ENCODE measurements at places on chromosomes 3 and 15. TPM values are rescaled to one million over a fixed set of nuclear protein-coding genes. Genes with fewer than 3 reads are reported as not detected.

GRCh38 chr3:111613294-111613693, 18.1 kb upstream of the ZBED2 start:
- DNase-seq = no peak
- H3K27me3 ChIP-seq = no peaks in the 10 kb centered on the region
- no peaks in the 10 kb centered on the region for H3K4me1 ChIP-seq
- no peak overlapping the region for H3K27ac ChIP-seq

NR1I2 gene
- 220 TPM for total RNA-seq

DNA sequence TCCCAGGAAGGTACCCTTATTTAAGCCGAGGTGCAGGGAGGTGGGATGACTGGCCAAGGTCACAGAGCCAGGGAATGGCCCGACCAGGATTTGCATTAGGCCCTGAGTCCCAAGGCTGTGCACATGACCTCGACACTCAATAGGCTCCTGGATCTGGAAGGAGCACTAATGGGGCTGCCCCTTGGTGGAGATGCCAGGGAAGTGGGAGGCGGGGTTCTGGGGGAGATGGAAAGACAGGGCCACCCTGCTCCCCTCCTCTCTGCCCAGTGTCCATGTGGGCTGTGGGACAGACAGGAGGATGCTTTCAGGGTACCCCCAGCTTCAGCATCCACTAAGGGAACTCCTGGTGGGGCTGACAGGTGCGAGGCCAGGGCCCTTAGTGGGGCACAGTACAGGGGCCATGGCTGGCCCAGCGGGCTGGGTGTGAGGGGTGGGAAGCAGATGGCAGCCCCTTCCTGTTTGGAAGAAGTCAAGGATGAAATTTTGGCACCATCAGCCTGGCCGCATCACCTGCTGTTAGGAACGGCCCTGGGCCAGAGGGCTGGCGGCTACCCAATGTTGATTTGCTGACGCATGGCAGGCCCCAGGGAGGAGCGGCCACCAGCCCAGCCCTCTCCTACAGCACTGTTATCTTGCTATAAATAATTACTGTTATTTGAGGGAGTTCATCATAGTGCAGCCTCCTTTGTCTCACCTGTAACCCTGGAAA, 37.3 kb downstream of the ATP2B2 start:
- peaks cover 32% of the 10 kb centered on the region for H3K27me3 ChIP-seq
- H3K4me1 ChIP-seq = no peaks in the 10 kb centered on the region
- H3K27ac ChIP-seq = no peak overlapping the region
- no peak overlapping the region for H3K4me3 ChIP-seq

DNA sequence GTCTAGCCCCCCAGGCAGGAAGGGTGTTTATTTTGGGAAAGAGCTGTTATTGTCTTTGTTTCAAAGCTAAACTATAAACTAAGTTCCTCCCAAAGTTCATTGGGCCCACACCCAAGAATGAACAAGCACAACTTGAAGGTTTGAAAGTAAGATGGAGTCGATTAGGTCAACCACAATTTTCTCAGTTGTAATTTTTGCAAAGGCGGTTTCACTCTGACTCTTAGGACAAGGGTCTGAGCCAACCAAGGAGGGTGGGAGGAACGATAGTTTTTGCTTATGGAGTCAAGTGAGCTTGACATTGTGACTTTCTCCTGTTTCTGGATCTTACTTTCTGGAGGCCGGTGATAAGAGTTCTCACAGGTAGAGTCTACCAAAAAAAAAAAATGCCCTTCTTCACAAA, 5.8 kb upstream of the ZNF770 start:
- peaks cover 3% of the 10 kb centered on the region for H3K4me1 ChIP-seq
- no peak overlapping the region for H3K4me3 ChIP-seq
- DNase-seq = no peak
- H3K27me3 ChIP-seq = no peaks in the 10 kb centered on the region
- H3K36me3 ChIP-seq = no peaks in the 10 kb centered on the region

SLC15A2 gene
- 1.1 TPM for total RNA-seq

DNA sequence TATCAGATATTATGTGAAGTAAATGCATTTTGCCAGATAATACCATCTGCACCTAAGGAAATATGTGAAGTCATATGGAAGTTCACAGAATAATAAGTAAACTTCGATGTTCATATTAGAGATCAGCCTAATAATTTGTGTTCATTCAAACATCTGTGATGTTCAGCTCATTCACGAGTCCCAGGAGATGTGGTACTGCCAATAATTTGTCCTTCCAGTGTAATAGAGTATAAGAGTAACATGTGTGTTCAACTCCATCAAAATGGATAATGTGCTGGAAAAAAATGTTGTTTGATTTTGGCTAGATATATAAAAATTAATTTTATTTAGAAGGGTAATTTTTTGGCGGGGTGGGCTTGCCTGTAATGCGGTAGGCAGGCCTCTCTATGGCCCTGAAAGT, 75.4 kb upstream of the ARL6 start:
- no peaks in the 10 kb centered on the region for H3K36me3 ChIP-seq
- no peaks in the 10 kb centered on the region for H3K4me1 ChIP-seq
- DNase-seq = no peak
- no peaks in the 10 kb centered on the region for H3K27me3 ChIP-seq

DNA sequence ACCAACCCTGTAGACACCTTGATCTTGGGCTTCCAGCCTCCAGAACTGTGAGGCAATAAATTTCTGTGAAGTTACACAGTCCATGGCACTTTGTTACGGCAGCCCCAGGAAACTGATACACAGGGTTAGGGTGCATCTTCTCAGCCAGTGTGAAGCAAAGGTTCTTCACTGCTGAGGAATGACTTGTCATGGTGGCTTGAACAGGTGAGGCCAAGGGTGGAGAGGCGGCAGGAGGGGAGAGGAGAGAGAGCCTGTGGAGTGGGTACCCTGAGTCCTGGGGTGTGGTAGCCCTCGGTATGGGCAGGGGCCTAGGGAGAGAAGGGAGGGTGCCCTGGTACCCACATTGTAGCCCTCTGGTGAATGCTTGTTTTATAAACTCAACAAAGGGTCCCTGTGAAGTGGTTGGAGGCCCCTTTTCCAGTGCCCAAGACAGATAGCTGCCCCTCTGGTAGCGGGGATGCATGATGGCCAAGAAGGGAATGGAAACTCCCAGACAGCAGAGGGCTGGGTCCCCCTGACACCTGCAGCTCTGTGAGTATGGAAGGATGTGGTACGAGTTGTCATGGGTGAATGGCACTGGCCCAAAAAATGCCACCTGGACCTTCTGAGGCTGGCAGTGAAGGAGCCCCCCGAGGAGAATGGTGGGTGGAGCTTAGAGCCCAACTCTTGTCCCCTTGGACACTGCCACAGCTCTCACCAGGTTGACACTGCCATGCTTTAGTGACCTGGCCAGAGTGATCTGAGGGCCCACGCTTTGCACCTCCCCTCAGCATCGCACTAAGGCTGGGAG, 49.6 kb downstream of the SPSB4 start:
- H3K27me3 ChIP-seq = no peaks in the 10 kb centered on the region
- no peak for DNase-seq
- no peaks in the 10 kb centered on the region for H3K4me1 ChIP-seq

DNA sequence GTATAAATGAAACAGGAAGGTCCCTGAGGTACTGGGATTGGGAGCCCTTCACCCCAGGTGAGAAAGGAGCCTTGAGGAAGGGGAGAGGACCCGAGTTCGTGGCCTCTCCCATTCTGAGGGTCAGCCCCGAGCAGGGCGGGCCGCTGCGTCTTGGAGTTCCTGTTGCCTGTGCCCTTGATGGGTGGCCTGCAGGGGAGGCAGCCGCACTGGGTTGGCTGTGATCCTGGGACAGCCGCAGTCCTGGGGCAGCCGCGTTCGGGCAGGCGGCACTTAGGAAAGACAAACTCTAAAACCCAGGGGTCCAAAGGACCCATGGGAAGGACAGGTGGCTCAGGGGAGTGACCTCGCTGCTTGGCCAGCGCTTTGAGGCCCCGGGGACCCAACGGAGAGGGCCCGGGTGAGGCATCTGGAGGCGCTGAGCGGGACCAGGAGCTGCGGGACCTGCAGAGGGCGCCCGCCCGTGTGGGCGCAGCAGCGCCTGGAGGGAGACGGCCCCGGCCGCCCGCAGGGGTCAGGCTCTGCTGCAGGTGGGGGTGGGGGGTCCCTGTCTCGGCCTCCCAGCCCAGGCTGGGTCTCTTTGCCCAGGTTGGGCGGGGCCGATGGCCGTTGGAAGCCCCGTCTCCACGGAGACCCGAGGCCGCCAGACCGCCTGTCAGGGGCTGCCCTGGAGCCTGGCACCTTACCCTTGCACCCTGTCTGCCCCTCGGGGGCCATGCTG, 65.1 kb downstream of the HMCES start:
- H3K27ac ChIP-seq = no peak overlapping the region
- peaks cover 12% of the 10 kb centered on the region for H3K4me1 ChIP-seq
- H3K36me3 ChIP-seq = no peaks in the 10 kb centered on the region
- H3K27me3 ChIP-seq = peaks cover 14% of the 10 kb centered on the region

DNA sequence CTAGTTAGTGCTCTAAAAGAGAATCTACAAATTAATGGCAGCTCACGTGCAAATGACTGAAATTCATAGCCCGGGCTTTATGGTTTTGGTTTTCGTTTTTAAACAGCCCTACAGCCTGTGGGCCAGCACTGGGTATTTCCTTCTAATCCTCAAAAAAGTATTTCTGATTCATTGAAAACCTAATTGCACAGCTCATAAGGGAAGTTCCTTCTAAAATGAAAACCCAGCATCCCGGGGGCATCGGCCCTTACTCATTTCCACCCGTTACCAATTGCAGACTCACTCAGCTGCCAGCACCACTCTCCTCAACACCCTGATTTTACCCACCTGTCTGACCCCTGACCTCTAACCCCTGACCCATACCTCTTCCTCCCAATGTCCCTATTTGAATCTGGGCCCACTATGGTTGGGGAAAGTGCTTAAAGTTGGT, 59.5 kb upstream of the ZNF148 start:
- no peaks in the 10 kb centered on the region for H3K36me3 ChIP-seq
- H3K27me3 ChIP-seq = no peaks in the 10 kb centered on the region
- H3K27ac ChIP-seq = no peak overlapping the region
- no peaks in the 10 kb centered on the region for H3K4me1 ChIP-seq

MYH15 gene
- not detected for total RNA-seq

GRCh38 chr3:135927155-135927554, 38.4 kb upstream of the PPP2R3A start:
- no peaks in the 10 kb centered on the region for H3K36me3 ChIP-seq
- DNase-seq = no peak
- no peak overlapping the region for H3K4me3 ChIP-seq
- H3K27me3 ChIP-seq = no peaks in the 10 kb centered on the region
- peaks cover 5% of the 10 kb centered on the region for H3K4me1 ChIP-seq

GRCh38 chr3:161673866-161674265, 177.3 kb downstream of the OTOL1 start:
- H3K27me3 ChIP-seq = no peaks in the 10 kb centered on the region
- DNase-seq = no peak
- H3K4me1 ChIP-seq = no peaks in the 10 kb centered on the region
- H3K4me3 ChIP-seq = no peak overlapping the region

- no peaks in the 10 kb centered on the region for H3K27me3 ChIP-seq
- H3K27ac ChIP-seq = no peak overlapping the region
- H3K36me3 ChIP-seq = no peaks in the 10 kb centered on the region
- no peaks in the 10 kb centered on the region for H3K4me1 ChIP-seq
- DNase-seq = no peak
- H3K4me3 ChIP-seq = no peak overlapping the region
Observed at GRCh38 chr3:29099775-29100174, 181.1 kb upstream of the RBMS3 start.

DNA sequence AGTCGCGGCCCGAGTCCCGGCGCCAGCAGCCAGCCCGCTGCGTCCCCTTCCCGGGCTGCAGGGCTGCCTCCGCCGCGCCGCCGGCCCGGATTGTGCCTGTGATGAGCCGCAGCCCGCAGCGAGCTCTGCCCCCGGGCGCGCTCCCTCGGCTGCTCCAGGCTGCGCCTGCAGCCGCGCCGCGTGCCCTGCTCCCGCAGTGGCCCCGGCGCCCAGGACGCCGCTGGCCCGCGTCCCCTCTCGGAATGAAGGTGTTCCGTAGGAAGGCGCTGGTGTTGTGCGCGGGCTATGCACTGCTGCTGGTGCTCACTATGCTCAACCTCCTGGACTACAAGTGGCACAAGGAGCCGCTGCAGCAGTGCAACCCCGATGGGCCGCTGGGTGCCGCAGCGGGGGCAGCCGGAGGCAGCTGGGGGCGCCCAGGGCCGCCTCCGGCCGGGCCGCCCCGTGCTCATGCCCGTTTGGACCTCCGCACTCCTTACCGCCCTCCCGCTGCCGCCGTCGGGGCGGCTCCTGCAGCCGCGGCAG, 1.2 kb downstream of the CHST2 start:
- peaks cover 27% of the 10 kb centered on the region for H3K4me1 ChIP-seq
- peak overlapping the region; percentile 81 for H3K27ac ChIP-seq
- DNase-seq = peak; percentile 19

- no peaks in the 10 kb centered on the region for H3K27me3 ChIP-seq
- H3K36me3 ChIP-seq = no peaks in the 10 kb centered on the region
- no peaks in the 10 kb centered on the region for H3K4me1 ChIP-seq
- DNase-seq = no peak
- no peak overlapping the region for H3K27ac ChIP-seq
- no peak overlapping the region for H3K4me3 ChIP-seq
Observed at GRCh38 chr3:135755330-135756105, 210.0 kb upstream of the PPP2R3A start.

SENP8 gene
- 2.6 TPM for total RNA-seq

SAMMSON gene
- total RNA-seq = not detected
